Esophagus muscularis mucosa (tissue), 4 donors: ENCODE measurements at places on chromosomes 3 and 15. TPM values are rescaled to one million over a fixed set of nuclear protein-coding genes. Genes with fewer than 3 reads are reported as not detected.

The ADGRG7 gene
- total RNA-seq = not detected

The RETNLB gene
- total RNA-seq = not detected

The CRABP1 gene
- total RNA-seq = not detected

DNA sequence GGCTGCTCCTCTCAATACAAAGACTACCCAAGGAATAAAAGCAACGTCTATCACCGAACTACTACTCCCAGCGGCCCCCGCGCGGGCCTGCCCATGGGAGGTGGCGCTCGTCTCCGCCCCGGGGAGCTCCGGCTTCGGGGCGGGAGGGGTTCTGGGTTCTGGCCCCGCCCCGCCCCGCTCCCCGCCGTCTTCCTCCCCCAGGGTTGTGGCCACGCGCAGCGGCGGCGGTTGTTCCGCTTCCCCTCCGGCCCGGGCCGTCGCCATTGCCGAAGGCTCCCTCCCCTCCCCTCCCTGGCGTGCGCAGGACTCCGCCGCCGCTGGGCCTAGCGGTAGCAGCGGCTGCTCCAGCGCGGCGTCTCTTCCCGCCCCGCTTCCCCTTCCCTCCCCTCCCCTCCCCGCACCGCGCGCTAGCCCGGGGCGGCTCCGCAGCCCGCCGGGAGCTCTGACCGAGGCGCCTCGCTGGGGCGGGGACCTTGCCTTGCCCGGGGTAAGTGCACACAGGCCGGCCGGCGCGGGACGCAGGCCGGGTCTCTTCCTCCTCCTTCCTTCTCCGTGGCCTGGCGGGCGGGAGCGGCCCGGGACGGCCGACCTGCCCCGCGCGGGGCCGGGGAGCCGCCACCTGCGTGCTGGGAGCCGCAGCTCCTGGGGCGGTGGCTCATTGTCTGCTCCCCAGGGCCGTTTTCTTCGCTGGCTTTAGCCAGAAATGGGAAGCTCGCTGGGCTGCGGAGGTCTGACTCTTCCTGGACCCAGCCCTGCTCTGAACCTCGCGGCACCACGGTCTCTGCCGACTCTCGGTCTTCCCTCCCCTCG, at the start of gene PAK2:
Gene PAK2 (plus strand): TSS at position 187 of the 810 bp plus-strand sequence. CDS start 42,790 bp downstream, outside the sequence.
- H3K4me3 ChIP-seq = peak within 1 kb of the TSS; percentile 88
- peaks cover under 1% of the 10 kb centered on the region for H3K36me3 ChIP-seq
- no peaks in the 10 kb centered on the region for H3K27me3 ChIP-seq
- peaks cover 42% of the 10 kb centered on the region for H3K4me1 ChIP-seq
- peak within 1 kb of the TSS; percentile 97 for H3K27ac ChIP-seq
- DNase-seq = peak; percentile 96

- DNase-seq = no peak
- H3K27me3 ChIP-seq = no peaks in the 10 kb centered on the region
- no peaks in the 10 kb centered on the region for H3K4me1 ChIP-seq
- no peak overlapping the region for H3K27ac ChIP-seq
- H3K36me3 ChIP-seq = no peaks in the 10 kb centered on the region
- no peak overlapping the region for H3K4me3 ChIP-seq
These were observed 35.4 kb upstream of the TOPAZ1 start for GRCh38 chr3:44206261-44206660.

DNA sequence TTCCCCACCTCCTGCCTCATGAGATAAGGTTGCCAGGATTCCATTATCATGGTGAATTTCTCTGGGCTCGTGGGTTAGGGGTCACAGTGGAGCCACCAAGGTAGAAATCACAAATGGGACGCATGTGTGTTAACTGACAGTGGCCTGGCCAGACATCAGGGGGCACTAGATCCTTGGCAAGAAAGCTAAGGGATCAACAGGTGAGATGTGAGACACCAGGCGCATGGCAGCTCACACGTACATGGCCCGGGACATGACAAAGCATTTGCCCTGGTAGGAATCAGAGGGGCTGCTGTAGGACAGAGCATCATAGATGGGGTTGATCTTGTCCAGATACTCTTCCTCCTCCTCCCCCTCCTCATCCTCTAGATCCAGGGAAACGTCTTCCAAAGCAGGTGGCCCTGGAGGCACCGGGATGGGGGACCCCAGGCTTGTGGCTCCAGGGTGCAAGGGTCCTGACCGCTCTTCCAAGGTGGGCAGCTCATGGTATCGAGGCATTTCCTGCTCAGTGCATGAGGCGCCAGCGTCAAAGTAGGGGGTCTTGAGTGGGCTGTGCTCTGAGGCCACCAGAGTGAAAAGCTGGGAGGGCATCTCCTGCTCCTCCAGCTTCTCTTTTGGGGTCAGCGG, 24.6 kb downstream of the ZBED2 start:
- no peaks in the 10 kb centered on the region for H3K27me3 ChIP-seq
- H3K4me1 ChIP-seq = no peaks in the 10 kb centered on the region
- H3K27ac ChIP-seq = no peak overlapping the region
- no peak for DNase-seq
- no peaks in the 10 kb centered on the region for H3K36me3 ChIP-seq

- DNase-seq = no peak
- peaks cover 24% of the 10 kb centered on the region for H3K36me3 ChIP-seq
- H3K27ac ChIP-seq = peak overlapping the region; percentile 99
- no peak overlapping the region for H3K4me3 ChIP-seq
- H3K27me3 ChIP-seq = no peaks in the 10 kb centered on the region
These were observed 3.7 kb downstream of the EOGT start for GRCh38 chr3:69009559-69010410.
